Activated CD4-positive, alpha-beta T cell treated with anti-CD3 and anti-CD28 coated beads, Interleukin-2, amount 50 U/mL, for 24 hours (primary cell): ENCODE measurements at places on chromosomes 6 and 20.

GRCh38 chr20:35663516-35664465 lies 909 bp downstream of the CPNE1 start:
- DNase-seq: peak; percentile 47

DNA sequence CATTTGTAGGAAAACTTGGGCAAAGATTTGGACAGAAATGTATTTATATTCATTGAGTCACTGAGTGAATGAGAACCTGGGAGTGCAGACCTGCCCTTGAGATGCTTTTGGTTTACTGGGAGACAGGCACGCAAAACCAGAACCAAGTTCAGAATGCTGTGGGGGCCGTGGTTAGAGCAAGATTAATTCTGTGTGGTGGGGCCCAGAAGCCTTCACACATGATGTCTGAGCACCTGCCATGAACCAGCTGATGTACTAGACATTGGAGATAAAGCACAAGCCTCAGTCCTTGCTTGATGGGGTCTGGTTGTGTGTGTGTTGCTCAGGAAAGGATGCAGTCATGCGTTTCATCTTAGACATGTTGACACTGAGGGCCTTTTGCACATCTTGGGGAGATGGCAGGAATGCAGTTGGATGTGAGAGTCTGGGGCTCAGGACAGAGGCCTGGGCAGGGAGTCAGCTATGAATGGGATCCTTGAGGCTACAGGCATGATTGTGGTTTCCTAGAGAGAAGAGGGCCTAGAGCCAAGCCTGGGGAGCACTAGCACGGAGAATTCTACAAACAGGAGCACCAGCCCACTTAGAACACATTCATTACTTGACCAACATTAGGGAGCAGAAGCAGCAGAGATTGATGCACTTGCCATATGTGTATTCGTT lies 114.3 kb upstream of the TMEM181 start:
- no peak for DNase-seq

DNA sequence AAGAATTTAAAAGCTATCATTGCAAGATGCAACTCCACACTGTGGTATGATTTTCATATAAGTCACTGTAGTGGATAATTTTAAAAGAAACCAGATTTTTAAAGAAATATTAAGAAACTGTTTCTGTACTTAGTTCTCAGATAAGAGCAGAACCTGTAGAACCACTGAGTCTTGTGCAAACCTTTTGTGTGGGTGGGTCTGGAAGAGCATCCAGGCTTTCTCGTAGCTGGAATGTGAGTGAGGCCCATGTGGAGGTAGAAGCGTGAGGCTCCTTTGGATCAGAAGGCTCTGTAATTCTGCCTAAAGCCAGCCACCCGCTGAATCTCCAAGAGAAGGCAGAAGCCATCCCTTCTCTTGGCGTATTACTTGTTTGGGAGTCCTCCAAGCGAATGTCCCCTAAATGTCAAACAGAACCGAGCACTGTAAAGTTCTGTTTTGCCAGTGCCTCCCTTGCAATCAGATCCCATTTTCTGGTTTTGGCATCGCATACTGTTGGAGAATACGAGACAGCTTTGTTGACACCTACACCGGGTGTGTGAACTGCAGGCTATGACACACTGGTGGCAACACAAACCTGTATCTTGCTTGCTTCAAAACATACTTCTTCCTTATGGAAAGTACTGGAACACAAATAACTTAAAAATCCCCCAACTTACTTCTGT lies 188.7 kb downstream of the FOXC1 start:
- DNase-seq: no peak

GRCh38 chr20:24727795-24728194 lies 221.3 kb upstream of the CST7 start:
- no peak for DNase-seq

DNA sequence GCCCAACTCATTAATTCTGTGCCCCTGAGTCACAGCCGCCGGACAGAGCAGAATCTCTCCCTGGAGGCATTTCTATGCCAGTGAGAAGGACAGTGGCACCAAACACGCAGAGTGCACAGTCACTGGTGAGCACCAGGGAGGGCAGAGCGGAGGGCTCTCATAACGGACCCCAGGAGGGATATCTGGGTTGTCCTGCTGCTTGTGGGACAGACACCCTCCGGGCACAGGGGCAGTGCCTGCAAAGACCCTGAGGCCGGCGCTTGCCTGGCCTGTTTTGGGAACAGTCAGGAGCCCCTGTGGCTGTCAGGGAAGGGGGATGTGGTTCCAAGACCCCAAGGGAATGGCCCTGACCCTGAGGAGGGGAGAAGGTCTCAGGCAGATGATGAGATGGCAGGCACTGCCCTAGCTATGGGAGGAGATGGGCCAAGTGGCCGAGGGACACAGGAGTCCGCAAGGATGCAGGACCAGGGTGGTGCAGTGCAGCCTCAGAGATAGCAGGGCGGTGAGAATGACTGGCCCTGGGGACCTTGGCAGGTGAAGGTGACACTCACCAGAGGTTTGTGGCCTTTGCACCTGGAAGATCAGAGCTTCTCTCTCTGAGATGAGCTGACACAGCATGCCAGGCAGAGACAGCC lies 270.8 kb downstream of the SMOC2 start:
- no peak for DNase-seq

DNA sequence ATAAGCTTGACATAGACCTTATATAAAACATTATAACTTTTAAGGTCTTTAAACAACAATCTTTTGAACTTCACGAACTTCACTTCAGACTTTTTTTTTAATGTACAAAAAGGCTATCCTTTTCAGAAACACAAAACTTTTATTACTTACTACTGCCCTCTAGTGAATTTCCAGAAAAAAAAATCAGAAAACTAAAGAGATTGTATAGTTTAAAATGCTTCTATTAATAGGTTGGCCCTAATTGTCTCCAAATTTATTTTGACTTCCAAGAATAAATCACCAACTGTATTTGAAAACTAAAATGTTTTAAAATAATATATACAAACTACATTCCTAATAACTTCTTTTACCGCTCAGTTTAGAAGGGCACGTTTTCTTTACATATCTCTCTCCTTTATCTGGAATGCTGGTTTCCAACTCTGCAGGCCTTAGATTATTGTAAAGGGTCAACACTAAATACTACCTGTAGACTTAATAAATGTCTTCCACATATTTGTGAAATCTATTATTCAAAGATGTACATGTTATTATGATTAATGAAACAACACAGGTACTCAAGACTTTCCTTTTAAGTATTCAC lies 66.8 kb downstream of the LMBRD1 start:
- no peak for DNase-seq

DNA sequence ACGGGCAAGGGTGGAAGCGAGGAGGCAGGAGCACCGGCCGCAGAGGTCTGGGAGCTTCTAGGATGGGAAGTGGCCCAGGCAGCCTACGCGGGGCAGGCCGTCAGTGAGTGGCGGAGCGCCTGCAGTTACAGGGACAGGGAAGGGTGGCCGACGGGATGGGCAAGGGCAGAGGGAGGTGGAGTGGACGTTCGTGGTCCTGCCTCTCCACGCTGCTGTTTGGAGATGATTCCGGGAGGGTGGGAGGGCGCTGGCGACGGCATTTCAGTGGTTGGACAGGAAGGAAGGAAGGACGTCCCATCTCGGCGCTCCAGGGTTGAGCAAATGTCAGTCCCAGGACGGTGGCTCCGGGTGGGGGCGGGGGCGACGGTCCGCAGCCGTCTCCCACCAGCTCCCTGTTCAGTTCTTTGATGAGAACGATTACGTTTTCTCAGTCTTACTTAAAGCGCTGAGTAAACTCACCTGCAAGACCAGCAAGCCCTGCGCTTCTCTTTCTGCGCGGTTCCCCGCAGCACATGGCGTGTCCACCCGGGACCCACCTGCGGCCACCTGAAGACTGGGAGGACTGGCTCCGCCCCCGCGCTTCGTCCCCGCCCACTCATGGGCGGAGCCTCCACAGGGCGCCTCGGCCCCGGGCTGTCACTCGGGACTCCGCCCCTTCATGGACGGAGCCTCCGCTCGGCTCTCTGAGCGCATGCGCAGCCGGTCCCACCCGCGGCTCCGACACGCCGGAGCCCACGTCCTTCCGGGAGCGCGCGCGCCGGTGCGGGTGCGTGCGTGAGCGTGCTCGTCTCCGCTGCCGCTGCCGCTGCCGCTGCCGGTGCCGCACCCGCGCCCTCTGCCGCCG lies at the start of gene DNAJC5:
DNAJC5 (plus strand) TSS at position 769 of the 844 bp plus-strand sequence. CDS start 33,220 bp downstream, outside the sequence.
- peak; percentile 90 for DNase-seq

- DNase-seq: no peak
Observed at GRCh38 chr20:17391127-17391771, 139.9 kb downstream of the BFSP1 start.

DNA sequence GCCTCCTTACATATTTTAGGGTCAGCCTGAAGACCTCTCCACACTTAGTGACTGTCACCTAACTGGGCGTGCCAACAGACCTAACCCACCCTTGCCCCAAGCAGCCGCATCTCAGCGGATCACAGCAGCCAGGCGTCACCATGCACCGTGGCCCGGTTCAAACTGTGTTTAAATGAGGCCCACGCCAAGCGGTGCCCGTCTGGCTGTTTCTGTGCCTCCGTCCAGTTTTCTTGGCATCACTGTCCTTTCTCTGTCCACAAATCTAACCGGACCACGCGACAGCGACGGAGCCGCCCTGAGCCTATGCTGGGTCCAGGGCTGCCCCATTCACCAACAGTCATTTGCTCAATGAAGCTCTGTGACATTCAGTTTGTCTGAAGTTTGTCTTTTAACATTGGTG lies 393.3 kb downstream of the THBS2 start:
- DNase-seq: no peak

- DNase-seq: no peak
Observed at GRCh38 chr20:57130160-57130772, 136.2 kb downstream of the BMP7 start.

GRCh38 chr6:31730631-31731086 lies 1.6 kb upstream of the DDAH2 start:
- DNase-seq: no peak

GRCh38 chr6:116072368-116072767 lies 11.7 kb upstream of the FRK start:
- no peak for DNase-seq

GRCh38 chr20:39081255-39081654 lies 119.1 kb downstream of the DHX35 start:
- DNase-seq: peak; percentile 79

DNA sequence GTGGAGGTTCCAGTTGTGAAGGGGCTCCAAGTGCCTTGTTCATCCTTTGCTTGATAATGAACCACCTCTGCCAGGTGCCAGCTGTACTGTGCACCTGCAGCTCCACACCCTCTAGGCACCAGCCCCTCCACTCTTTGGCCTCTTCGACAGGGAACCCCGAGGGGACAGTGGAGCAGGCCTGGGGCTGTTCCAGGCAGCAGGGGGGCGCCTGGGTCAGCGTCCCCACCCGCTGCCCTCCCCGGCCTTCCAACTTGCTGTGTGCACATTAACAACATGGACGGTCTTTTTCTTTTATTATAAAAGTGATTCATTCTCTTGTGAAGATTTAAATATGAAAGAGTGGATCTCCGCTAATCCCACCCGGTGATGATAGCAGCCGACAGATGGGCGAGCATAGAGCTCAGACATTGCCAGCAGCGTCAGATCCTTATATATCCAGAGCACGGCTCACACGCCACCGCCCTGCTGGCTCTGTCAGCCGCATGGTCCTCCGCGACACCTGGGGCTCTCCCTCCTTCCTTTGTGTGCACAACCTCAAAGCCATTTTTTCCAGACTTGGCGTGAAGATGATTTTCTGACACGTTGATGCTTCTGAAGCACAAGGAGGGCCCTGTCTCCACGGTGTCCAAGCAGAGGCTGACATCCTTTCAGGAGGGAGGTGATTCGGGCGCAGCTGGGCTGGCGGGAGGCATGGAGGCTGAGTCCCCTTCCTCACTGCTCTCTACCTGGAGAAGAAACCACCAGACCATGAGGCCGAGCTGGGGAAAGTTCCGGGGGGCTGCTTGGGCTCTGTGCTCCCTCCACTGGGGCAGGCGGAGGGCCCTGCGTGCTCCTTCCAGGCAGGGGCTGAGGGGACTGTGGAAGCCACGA lies 22.2 kb upstream of the MRGBP start:
- DNase-seq: no peak

DNA sequence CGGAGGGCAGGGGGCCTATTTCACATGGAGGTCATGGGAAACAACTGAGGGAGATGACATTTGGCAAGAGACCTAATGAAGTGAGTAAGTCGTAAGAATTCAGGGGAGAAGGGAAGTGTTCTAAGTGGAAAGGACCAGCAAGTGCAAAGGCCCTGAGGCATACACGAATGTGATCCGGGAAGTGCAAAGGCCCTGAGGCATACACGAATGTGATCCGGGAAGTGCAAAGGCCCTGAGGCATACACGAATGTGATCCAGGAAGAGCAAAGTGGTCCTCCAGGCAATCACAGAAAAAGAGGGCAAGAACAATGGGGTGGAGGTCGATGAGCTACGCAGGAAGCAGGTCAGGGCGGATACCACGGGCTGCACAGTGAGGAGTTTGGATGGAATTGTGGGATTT lies 24.2 kb upstream of the EXOC2 start:
- no peak for DNase-seq

DNA sequence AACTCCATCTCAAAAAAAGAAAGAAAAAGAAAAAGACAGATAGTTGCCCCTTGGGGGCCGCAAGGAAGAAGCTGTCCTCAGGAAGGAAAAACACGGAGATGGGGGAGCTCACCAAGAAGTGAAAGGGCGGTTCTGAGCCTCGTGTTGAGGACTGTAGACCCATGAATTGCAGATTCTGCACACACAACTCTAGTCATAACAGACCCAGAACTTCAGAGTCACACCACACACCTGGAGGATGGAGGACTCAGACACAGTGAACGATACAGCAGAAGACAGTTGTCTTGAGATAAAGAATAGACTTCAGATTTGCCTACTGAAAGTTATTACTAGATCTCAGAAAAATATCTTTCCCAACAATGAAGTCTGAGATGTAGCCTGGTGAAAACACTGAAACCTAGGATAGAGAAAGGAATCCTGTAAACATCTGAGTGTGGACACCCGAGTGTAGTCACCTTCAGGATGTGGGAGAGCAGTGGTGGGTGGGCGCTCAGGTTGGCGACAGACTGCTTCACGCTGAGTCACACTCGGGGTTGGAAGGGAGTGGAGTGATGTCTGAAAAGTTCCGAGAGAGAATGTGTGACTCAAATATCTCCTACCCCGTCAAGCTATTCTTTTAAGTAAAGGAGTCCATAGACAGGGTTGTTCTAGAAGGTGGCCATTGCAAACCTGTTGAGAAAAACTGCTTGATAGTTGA lies 88.1 kb downstream of the MAP3K4 start:
- peak; percentile 42 for DNase-seq

GRCh38 chr6:30364591-30364990 lies 19.6 kb downstream of the RPP21 start:
- DNase-seq: no peak

DNA sequence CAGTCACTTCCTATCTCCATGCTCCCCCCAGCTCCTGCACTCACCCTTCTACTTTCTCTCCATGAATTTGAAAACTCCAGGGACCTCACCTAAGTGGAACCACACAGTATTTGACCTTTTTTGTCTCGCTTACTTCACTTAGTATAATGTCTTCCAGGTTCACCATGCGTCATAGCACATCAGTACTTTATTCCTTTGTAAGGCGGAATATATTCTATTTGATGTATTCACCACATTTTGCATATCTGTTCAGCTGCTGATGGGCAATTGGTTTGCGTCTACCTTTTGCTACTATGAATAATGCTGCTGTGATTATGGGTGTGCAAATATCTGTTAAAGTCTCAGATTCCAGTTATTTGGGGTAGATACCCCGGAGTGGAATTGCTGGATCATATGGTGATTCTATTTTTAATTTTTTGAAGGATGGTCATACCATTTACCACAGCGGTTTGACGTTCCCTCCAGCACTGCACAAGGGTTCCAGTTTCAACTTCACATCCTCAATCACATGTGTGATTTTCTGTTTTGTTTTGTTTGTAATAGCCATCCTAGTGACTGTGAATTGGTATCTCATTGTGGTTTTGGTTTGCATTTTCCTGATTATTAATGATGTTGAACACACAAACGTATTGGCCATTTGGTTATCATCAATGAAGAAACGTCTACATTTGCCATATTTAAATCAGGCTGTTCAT lies 20.3 kb upstream of the SYNDIG1 start:
- no peak for DNase-seq

GRCh38 chr6:167951781-167952511 lies 45.5 kb upstream of the KIF25 start:
- DNase-seq: no peak
